ENCODE measurements at places on chromosomes 6 and 20. TPM values are rescaled to one million over a fixed set of nuclear protein-coding genes. Genes with fewer than 3 reads are reported as not detected.

DNA sequence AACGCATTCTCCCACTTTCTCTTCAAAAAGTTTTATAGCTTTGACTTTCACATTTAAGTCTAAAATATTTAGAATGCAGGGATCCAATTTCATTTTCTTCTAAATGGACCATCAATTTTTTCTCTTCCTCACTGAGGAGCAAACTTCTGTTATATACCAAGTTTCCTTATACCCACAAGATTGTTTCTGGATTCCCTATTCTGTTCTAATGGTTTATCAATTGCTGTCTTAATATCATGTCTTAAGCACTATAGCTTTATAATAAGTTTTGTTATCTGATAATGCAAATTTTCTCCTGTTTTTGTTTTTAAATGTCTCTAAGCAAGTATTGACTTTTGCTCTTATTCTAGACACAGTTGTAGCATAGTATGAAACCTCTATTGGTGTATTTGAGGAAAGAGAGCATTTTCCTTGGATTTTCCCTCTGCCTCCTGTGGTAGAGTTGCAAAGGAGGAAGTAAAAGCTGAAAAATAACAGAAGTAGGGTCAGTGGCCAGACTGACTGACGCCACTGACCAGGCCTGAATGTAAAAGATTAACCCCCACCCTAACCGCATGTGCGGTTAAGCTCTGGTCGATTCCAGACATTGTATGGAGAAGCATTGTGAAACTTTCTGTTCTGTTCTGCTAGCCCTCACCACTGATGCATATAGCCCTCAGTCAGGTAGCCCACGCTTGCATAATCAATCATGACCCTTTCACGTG, 40.3 kb downstream of the GPX5 start:
- peaks cover 60% of the 10 kb centered on the region for H3K27me3 ChIP-seq
- H3K4me3 ChIP-seq: no peak overlapping the region
- H3K27ac ChIP-seq: no peak overlapping the region

DNA sequence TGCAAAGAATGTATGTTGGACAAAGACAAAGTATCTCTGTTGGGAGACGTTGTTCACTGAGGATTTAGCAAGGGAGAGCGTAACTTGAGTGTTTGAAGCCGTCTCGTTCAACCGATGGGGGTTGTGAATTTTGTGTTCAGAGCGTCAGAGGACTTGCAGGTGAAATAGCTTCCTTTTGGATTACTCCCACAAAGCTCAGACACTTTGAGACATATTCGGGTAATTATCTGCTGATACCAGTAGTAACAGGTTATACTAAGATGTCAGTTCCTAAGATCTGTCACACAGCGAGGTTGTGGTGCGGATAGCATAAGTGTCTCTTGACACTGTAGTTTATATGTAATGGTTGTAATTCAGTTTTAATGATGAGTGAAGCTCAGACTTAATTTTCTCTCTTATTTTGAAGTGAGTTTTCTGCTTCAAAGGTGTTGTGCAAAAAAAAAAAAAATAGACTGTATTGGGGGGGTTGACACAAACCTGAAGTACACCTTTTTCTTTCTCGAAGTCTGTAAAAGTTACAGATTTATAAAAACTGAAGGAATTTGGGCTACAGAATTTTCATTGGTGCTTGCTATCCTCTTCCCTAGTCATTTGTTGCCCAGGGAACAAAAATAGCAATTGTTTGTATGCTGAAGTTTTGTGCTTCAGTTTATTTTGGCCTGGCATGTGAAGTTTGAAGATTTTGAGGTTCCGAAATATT, 1.7 kb downstream of the ASXL1 start:
- DNase-seq: no peak
- peak overlapping the region; percentile 97 for H3K4me3 ChIP-seq
- peaks cover 6% of the 10 kb centered on the region for H3K36me3 ChIP-seq

DNA sequence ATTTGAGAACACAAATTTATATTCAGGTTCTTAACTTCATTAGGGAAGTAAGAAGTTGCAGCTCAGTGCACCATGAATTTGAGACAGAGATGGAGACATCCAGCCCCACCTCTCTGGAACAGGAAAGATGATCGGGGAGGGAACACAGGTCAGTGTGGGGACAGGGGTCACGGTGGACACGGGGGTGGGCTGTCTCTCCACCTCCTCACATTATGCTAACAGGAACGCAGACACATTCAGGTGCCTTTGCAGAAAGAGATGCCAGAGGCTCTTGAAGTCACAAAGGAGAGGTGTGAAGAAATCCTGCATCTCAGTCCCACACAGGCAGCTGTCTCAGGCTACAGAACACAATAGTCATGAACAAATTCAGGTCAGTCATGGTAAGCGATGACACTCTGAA, 3.1 kb downstream of the HLA-C start:
- H3K4me3 ChIP-seq: peak overlapping the region; percentile 71
- no peak for DNase-seq
- no peaks in the 10 kb centered on the region for H3K27me3 ChIP-seq
- peaks cover 12% of the 10 kb centered on the region for H3K36me3 ChIP-seq
- peak overlapping the region; percentile 79 for H3K27ac ChIP-seq
- H3K4me1 ChIP-seq: peaks cover 61% of the 10 kb centered on the region

DNA sequence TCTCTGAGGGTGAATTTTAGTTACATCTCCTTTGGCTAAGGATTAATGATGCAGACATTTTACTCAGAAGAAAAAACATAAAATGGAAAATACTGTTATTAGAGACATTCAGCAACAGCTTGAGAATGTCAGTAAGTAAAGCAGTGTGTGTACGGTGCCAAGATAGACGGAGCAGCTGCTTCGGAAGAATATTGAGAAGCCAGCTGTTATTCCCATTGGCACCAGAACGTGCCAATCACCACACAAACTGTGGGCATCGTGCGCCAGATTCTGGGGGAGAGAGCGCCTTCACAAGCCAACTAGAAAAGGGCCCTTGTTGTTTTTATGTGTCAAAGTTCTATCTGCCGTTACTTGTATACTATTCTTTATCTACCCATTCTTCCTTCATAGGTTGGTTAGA, 163.4 kb downstream of the MTFR2 start:
- no peak overlapping the region for H3K27ac ChIP-seq
- no peaks in the 10 kb centered on the region for H3K27me3 ChIP-seq
- H3K4me3 ChIP-seq: no peak overlapping the region
- H3K4me1 ChIP-seq: no peaks in the 10 kb centered on the region

- peak; percentile 45 for DNase-seq
- no peaks in the 10 kb centered on the region for H3K36me3 ChIP-seq
- H3K27me3 ChIP-seq: no peaks in the 10 kb centered on the region
- peaks cover 47% of the 10 kb centered on the region for H3K4me1 ChIP-seq
Observed at GRCh38 chr20:32945710-32946221, 58.5 kb downstream of the SUN5 start.

DNA sequence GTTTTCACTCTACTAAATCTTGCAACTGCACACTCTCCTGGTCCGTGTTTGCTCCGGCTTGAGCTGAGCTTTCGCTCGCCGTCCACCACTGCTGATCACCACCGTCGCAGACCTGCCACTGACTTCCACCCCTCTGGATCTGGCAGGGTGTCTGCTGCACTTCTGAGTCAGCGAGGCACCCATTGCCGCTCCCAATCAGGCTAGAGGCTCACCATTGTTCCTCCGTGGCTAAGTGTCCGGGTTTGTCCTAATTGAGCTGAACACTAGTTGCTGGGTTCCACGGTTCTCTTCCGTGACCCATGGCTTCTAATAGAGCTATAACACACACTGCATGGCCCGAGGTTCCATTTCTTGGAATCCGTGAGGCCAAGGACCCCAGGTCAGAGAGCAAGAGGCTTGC, 98.6 kb upstream of the GPR6 start:
- no peak overlapping the region for H3K27ac ChIP-seq

GRCh38 chr6:148293181-148293995, 49.2 kb upstream of the SASH1 start:
- DNase-seq: no peak
- peaks cover 11% of the 10 kb centered on the region for H3K27me3 ChIP-seq
- H3K4me3 ChIP-seq: no peak overlapping the region
- H3K27ac ChIP-seq: no peak overlapping the region

DNA sequence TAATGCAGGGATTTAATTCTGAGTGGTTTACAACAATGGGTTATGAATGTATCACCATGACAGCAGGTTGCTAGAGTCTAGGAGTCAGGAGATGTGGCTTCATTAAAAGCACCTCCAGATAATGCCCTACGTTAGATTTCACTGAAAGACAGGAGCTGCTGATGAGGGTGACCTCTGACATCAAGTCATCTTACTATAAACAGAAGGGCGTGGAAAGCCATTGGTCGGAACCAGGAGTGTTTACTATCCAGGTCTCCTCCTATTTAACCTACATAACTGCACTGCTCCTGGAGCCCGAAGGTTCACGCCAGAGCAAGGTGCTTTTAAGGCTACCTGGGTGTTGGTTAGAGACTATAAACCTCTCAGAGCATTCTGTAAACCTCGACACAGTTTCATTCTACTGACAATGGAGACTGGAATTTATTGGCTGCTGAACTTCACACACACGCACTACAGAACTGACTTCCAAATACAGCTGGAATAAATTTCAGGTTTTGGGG, 128.7 kb downstream of the EYA4 start:
- no peak overlapping the region for H3K4me3 ChIP-seq
- H3K27me3 ChIP-seq: no peaks in the 10 kb centered on the region
- no peaks in the 10 kb centered on the region for H3K4me1 ChIP-seq

DNA sequence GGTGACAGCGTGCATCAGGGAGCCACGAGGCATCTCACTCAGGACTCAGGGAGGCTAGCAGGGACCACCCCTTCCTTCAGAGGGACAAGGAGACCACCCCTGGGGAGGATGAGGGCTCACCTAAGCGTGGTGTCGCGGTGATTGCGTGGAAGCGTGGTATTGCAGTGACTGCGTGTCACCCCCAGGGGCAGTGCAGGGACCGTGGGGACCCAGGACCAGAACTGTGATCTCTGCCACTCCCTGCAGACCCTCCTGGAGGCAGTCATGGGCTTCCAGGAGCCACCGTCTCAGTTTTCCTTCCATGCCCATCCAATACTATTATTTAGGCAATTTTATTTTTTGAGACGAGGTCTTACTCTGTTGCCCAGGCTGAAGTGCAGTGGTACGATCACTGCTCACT, 147.1 kb downstream of the TAF4 start:
- H3K4me3 ChIP-seq: no peak overlapping the region
- peaks cover 3% of the 10 kb centered on the region for H3K36me3 ChIP-seq
- H3K27ac ChIP-seq: no peak overlapping the region
- DNase-seq: no peak
- peaks cover 13% of the 10 kb centered on the region for H3K27me3 ChIP-seq

DNA sequence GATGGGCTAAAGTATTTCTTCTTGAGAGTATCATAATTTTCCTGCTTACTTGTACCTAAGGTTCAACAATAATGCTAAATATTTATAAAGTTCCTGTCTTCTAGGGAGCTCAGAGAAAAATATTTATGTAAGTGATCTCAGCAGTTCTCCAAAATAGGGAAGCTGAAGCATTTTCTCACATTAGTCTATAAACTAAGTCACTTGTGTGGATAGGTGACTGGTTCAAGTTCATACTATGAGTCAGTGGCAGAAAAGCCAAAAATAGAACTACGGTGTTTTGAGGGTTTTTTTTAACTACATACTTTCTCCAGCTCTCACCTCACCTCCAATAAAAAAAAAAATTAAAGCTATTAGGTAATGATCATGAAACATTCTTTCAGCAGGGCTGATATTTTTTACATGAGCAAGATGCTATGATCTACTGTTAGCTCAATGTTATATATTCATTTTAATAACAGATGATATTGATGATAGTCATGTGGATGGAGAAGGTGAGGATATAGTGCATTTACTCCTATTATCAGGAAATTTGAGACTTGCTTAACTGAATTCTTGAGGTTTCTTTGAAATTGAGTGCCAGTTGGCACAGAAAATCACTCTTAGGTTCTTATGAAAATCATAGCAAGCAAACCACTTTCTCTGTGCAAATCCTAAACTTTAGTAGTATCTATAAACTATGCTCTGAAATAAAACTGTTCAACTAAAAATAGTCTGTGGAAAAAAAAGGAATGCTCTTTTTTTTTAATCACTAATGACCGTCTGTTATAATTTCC, 4.1 kb upstream of the MOXD1 start:
- H3K27me3 ChIP-seq: peaks cover 79% of the 10 kb centered on the region
- peaks cover 16% of the 10 kb centered on the region for H3K4me1 ChIP-seq
- no peak overlapping the region for H3K4me3 ChIP-seq
- H3K36me3 ChIP-seq: no peaks in the 10 kb centered on the region
- no peak for DNase-seq

- H3K36me3 ChIP-seq: no peaks in the 10 kb centered on the region
- no peak for DNase-seq
- H3K27ac ChIP-seq: no peak overlapping the region
- H3K4me3 ChIP-seq: no peak overlapping the region
- H3K4me1 ChIP-seq: no peaks in the 10 kb centered on the region
- no peaks in the 10 kb centered on the region for H3K27me3 ChIP-seq
Observed at GRCh38 chr6:66849843-66850242, 1142.8 kb upstream of the EYS start.

- no peaks in the 10 kb centered on the region for H3K27me3 ChIP-seq
- H3K27ac ChIP-seq: no peak overlapping the region
- no peaks in the 10 kb centered on the region for H3K36me3 ChIP-seq
- no peak for DNase-seq
- H3K4me3 ChIP-seq: no peak overlapping the region
- H3K4me1 ChIP-seq: no peaks in the 10 kb centered on the region
Observed at GRCh38 chr6:54689620-54690019, 157.0 kb upstream of the FAM83B start.

GRCh38 chr20:10715035-10715434, 41.2 kb upstream of the JAG1 start:
- no peak overlapping the region for H3K4me3 ChIP-seq
- DNase-seq: no peak
- H3K27me3 ChIP-seq: peaks cover 25% of the 10 kb centered on the region
- H3K36me3 ChIP-seq: no peaks in the 10 kb centered on the region
- H3K4me1 ChIP-seq: no peaks in the 10 kb centered on the region
- H3K27ac ChIP-seq: no peak overlapping the region

- H3K27ac ChIP-seq: no peak overlapping the region
- no peak overlapping the region for H3K4me3 ChIP-seq
- no peaks in the 10 kb centered on the region for H3K27me3 ChIP-seq
- no peaks in the 10 kb centered on the region for H3K36me3 ChIP-seq
- no peak for DNase-seq
Observed at GRCh38 chr6:48222241-48222640, 111.2 kb upstream of the PTCHD4 start.

DNA sequence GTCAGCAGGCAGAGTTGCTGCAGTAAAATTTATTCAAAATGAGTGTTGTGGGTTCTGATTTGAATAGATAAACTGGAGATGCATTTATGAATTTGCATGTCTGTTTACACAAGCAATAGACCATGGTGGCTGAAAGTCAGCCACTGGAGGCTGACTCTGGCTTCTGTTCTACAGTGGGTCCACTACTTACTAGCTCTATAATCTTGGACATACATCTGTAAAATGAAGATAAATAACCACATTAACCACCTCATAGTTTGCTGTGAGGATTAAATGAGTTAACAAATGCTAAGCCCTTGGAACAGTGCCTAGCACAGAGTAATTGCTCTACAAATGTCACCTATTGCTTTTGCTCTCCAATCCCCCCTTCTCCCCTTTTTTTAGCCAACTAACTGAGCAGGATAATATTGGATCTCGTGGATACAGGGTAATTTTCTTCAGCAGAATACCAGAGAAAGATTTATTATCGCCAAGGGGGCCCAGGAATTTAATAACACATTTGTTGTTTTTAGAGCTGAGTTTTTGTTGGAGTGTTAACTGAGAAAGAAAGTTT, 1.4 kb upstream of the PM20D2 start:
- no peak overlapping the region for H3K4me3 ChIP-seq
- H3K27me3 ChIP-seq: no peaks in the 10 kb centered on the region
- no peak for DNase-seq
- H3K27ac ChIP-seq: no peak overlapping the region
- peaks cover 7% of the 10 kb centered on the region for H3K36me3 ChIP-seq
- H3K4me1 ChIP-seq: peaks cover 36% of the 10 kb centered on the region

GATA5 gene
- total RNA-seq: not detected

TMEM239 gene
- not detected for total RNA-seq

CLVS2 gene
- total RNA-seq: not detected

TMC2 gene
- not detected for total RNA-seq

PCK1 gene
- total RNA-seq: not detected

SRMS gene
- total RNA-seq: not detected

YWHAB gene
- total RNA-seq: 198 TPM

DEFB128 gene
- total RNA-seq: not detected

GINS1 gene
- total RNA-seq: 24.3 TPM

Measured in activated T-cell treated with anti-CD3 and anti-CD28 coated beads, Interleukin-2, amount 50 U/mL, for 72 hours (primary cell).